ENCODE measurements at places on chromosomes 12 and 14.
A peak's percentile ranks its signal among the peaks of the same experiment; 100 is the strongest.

GRCh38 chr14:72444701-72445100 lies 449.2 kb downstream of the DPF3 start:
- no peak for DNase-seq

GRCh38 chr14:88005978-88006851 lies 1.3 kb downstream of the GPR65 start:
- DNase-seq: peak; percentile 32

- DNase-seq: no peak
Measured at GRCh38 chr12:88520436-88520820, 59.8 kb downstream of the KITLG start.

DNA sequence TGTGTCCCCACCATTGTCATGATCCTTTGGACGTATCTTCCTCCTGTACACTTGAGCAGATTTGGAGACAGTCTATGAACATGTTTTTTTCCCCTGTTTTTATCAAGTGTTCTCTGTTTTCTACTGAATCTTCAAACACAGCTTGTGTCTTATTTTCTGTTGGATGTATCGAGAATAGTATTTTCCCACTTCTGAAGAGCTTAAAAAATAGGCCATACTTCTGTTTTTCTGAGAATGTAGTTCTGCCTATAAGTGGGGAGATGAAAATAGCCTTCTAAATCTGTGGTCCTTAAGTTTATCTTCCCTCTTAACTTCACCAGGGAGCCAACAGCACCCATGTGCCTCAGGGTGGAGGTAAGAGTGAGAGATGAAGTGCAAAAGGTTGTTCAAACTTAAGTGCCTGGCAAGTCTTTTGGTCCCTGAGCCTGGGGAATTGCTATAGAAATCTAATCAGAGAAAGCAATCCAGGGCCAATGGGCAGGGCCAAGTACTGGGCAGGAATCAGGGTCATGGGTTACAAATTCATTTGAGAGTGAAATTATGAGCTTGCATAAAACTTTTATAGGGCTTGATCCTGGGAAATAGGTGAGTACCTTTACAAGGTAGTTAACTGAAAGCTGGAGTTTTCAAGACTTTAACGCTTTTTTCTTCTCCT lies 58.9 kb downstream of the ARF6 start:
- no peak for DNase-seq

DNA sequence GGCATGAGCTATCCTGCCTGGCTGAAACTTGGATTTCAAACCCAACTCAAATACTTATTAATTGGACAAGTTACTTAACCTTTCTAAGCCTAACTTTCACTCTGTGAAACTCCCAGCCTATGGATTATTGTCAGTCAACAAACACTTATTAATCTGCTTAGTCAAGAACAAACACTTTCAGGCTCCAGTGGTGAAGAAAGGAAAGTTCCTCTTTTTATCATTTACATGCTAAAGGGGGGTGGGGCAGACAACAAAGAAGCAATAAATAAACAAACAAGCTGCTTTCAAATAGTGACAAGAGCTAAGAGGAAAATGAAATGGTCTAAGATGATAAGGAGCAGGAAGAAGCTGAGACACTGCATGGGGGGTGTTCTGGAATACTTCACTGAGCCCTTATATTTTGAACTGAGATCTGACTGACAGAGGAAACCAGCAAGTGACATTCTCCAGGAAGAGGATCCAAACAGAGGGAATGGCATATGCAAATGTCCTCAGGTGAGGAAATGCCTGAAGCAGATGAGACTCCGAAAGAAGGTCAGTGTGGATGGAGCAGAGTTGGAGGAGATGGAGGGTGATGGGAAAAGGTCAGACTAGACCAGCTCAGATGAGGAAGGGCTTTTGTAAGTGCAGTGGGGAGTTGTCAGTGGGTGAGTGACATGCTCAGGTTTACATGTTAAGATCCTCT lies 259.6 kb downstream of the ITPR2 start:
- no peak for DNase-seq

DNA sequence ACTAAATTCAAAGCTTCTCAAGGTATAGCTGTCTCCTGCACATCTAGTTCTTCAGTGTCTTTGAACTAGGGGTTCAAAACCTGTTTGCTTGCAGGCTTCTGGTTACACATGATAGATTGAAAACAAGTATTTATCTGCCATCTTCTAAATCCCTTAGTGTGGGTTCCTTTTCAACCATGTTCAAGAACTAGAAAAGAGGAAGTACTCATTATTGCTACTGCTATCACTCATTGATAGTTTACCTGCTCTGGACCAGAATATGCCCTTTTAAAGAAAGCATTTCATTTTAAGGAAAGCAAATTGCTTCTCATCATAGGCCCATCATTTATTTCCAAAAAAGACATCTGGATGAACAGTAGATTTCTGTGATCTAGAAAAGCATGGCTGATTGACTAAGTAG lies 37.1 kb upstream of the VSX2 start:
- no peak for DNase-seq

- DNase-seq: no peak
Measured at GRCh38 chr12:89154743-89155499, 197.4 kb downstream of the DUSP6 start.

GRCh38 chr12:100213016-100213891 lies 12.6 kb downstream of the ACTR6 start:
- no peak for DNase-seq

- no peak for DNase-seq
Measured at GRCh38 chr12:121217761-121218160, 7.8 kb downstream of the P2RX4 start.

- no peak for DNase-seq
Measured at GRCh38 chr14:90058876-90059458, 2.8 kb upstream of the KCNK13 start.

- no peak for DNase-seq
Measured at GRCh38 chr14:77574446-77575115, 41.9 kb downstream of the SPTLC2 start.

DNA sequence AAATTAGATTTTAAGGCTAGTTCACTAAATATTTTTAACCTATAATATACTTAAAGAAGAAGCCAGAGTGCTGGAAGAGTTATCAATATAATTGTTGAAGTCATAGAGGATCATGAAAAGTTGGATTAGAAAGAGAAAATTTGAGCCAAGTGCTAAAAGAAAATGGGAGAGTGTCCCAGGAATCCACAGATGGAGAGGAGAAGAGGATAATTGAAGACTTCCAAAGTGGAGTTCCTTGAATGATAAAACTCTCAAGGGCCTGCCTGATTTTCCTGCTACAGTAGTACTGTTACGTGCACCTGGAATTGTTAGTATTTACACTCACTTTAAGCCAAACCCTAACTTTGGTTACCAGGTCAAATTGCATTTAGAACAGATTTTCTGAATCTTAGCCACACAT lies 113.2 kb downstream of the MSRB3 start:
- DNase-seq: no peak

GRCh38 chr12:115979351-115979750 lies 298.1 kb downstream of the MED13L start:
- DNase-seq: no peak

DNA sequence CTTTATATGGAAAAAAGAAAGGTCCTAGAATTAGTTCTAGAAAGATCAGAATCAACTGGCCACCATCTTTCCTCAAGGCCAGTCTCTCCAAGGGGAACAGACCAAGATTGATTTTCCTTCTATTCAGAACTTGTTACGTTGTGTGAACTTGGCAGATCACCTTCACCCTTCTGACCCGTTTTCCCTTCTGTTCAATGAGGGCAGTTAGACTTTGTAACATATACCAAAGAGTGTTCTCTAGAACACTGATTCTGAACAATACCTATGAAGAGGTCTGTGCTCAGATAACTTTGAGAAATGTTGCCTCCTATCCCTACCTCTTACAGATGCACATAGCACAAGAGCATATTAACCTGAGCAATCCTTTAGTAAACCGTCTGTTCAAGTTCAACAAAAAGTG lies 10.6 kb upstream of the PCK2 start:
- no peak for DNase-seq

DNA sequence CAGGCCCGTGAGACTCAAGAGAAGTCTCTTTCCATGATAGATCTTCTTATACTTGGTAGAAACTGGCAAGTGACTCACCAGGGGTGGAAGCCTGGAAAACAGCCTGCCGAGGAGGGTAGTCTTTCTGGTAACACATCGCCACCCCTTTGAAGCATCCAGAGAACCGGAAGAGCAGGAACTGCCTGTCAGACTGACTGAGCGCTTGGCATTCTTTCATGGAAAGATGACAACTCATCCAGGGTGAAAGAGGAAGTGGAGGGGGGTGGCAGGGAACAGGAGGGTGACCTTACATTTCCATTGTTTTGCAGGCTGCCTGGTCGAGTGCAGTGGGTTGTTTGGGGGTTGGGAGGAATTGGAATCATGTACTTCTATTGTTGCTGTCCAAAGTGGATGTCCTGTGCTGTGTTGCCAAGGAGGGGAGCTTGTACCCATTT lies 34.5 kb downstream of the PRKCH start:
- no peak for DNase-seq

GRCh38 chr12:93784339-93785086 lies 107.3 kb downstream of the CRADD start:
- DNase-seq: no peak
